CD4-positive, alpha-beta T cell (primary cell): ENCODE measurements at places on chromosomes 2 and 18.

DNA sequence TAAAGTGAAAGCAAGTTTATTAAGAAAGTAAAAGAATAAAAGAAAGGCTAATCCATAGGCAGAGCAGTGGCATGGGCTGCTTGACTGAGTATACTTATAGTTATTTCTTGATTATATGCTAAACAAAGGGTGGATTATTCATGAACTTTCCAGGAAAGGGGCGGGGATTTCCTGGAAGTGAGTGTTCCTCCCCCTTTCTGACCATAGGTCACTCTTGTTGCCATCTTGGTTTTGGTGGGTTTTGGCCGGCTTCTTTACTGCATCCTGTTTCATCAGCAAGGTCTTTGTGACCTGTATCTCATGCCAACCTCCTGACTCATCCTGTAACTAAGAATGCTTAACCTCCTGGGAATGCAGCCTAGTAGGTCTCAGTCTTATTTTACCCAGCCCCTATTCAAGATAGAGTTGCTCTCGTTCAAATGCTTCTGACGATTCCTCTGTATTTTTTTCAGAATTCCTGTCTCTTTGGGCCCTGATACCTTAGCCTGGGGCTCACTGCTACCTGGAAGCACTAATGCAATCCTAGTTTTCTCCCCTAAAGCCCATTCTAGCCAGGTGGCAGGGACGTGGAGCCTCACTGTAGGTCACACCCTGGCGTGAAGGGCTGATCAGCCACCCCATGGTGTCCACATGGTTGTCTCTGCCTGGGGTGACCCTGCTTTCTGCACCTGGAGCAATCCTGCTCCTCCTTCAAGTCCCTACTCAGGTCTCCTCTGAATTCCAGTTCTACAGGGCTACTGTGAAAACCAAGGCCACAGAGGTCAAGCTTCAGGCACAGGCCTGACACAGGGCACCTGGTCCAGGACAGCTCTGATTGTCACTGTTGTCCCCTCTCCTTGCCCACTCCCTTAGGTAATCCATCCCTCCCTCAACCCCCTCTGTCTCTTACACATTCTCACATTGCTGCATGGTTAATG lies 6.0 kb upstream of the SLC35F6 start:
- no peak for DNase-seq

DNA sequence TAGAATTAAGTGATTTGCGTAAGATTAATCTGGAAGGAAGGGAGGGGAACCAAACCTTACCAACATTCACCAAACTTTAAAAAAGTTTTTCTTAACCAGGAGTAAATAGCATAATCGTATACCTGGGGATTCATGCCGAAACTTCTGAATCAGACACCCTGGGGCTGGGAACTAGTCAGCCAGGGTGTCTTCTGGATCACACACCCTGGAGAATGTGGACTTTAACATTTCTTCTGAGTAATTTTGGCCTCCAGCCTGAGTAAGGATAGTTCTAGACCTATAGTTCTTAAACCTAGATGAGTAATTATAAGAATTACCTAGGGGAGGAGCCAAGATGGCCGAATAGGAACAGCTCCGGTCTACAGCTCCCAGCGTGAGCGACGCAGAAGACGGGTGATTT lies 44.1 kb upstream of the MEIS1 start:
- no peak for DNase-seq

DNA sequence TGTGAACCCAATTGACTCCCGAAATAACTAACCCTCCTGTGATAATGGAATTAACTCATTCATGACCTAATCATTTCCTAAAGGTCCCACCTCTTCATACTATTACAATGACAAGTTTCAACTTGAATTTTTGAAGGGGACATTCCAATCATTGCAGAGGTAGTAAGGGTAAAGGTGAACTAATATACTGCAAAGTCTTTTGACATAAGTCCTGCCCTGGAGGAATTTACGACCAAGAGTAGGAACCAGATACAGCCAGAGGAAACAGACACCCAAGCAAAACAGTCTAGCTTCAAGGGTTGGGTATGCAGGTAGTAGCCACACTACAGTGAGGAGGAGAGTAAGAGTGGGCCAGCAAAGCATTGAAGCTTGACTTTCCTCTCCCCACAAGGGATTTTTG lies 1.2 kb upstream of the SRBD1 start:
- DNase-seq = no peak

DNA sequence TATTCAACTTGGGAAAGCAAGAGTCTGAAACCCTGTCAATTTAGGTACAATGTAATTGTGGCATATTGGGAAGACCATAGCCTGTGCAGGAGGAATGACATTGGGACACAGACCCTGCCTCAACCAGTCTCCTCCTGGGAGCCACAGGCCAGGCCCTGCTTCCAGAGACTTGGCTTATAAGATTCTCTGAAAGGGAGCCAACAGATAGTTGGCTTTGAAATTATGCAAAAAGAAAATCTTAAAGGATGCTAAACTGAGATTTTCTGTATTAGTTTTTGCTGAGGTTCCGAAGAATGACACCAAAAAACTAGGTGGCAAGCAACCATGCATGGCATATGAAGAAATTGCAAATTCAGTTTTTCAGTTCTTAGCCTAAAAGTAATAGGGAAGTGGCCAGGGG lies 76.4 kb upstream of the CYRIA start:
- no peak for DNase-seq

DNA sequence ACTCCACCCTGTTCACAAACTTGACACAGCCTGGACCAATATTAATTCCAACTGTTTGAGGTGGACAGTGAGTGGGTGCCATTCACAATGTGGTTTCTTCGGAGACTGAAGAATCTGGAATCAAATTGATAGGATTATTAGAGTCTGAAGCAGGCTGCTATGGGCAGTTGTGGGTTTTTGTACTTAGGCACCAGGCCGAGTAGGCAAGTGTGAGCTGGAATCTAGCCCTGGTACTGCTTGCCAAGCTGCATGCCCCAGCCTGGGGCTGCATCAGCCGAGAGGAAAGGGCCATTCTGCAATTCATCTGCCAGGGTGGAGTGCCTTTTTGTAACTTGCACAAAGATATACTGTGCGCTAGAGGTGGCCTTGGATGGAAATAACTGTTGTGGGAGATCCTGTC lies 654.7 kb upstream of the FANCL start:
- DNase-seq = no peak
